ENCODE measurements at places on chromosomes 1 and 21.

DNA sequence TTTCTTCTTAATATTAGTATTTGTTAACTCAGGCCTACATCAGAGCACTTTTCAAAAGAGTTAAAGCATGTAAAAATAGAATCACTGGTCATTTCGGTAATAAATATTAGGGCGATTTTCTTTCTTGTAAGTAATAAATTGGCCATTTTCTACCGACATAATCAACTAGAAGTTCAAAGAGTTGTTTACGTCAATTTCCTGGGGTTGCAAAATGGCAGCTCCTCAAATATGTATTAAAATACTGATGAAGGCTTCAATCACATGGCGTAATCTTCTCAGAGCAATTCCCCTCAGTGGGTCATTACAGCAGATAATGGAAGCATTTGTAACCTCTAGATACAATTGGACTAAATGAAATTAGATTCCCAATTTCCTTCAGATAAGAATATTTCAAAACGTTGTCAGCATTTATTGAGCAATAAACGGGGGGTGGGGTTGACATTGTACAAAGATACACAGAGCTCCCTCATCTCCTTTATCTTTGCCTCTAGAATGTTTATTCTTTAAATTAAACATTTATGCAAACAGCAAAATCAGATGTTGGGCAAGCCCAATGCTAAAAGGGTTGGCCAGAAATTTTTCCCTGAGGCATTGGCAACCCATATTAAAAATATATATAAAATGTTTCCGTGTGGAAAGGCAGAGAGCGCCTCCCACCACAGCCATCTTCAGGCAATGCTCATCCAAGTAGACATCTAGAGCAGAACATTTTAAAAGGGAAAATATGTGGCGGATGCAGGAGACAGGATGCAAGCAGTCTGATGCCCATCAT lies 240.6 kb downstream of the NCAM2 start:
- DNase-seq: no peak

DNA sequence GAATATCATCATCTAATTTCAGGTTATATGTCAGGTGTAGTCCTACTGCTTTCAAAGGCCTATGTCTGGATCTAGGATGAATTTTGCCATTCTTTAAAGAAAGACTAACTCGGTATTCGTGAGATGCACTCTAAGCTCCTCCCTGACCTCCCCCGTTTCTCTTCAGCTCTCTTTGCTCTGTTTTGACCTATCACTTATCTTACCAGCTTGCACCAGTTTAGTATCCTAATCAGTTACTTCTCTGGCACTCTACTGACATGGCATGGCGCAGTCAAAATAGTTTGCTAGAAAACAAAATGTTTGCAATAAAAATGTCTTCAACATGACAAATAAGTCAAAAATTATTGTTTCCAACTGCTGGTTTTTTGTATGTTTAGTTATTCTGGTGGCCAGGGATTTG lies 8.4 kb upstream of the SLC16A1 start:
- DNase-seq: no peak

DNA sequence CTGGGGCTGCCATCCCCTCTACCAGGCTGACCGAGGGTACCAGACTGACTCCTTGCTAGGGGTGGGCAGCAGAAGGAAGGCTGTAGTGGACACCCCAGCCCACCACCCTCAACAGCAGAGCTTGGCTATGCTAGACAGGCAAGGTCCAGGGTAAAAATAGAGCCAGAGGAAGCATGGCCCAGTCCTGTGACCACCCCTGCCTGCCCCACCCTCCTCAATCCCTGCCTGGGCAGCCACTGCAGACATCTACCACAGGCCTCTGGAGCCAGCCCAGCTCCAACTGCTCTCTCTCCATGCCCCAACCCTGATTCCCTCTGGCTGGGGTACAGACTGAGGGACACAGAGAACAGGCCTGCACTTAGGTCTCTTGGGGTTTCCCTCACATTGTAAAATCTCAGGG lies 1.7 kb downstream of the S100A1 start:
- no peak for DNase-seq

DNA sequence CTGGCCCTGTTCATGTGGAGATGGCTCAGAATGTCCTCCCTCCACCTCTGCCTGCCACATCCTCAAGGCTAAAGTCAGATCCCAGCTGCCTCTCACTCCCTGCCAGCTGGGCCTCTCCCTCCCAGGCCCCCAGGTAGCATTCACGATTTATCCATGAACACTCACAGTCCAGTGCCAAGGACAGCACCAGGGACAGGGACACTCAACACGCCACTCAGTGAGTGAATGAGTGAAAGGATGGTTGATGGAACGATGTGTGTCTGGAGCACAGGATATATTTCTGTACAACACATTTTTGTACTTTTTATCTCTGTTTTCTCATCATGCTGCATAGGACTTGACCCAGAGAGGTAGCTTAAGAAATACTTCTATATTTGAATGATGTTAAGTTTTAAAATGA lies 10.1 kb downstream of the CYP4A11 start:
- no peak for DNase-seq

DNA sequence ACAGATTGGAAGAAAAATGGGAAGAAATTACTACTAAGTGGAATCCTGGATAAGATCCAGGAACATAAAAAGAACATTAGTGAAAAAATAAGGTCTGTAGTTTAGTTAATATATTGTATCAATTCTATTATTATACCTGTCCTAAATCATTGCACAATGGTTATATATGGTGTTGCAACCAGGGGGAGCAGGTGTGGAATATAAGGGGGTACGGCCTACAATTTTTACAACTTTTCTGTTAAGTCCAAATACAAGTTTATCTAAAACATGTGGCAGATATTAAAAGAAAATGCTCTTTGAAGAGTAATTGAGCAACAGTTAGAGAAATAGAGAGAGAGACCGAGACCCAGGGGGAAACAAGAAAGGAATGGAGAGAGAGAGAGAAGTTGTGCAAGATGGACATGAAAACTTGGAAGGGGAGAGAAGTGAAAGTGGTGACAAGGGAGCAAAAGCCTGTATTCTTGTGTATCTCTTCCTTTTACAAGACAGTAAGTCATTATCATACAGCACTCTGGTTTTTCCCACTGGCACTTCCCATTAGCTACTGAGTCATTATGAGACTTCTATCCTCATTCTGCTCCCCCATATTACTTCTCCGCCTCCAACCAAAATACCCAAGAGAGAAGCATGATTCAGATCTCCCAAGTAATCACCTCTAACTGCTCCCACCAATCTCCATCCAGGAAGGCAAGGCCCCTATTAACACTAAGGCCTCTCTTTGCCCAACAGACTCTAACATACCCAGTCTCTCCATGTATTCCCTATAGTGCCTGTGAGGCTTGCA lies 22.3 kb upstream of the TRAF3IP3 start:
- no peak for DNase-seq

DNA sequence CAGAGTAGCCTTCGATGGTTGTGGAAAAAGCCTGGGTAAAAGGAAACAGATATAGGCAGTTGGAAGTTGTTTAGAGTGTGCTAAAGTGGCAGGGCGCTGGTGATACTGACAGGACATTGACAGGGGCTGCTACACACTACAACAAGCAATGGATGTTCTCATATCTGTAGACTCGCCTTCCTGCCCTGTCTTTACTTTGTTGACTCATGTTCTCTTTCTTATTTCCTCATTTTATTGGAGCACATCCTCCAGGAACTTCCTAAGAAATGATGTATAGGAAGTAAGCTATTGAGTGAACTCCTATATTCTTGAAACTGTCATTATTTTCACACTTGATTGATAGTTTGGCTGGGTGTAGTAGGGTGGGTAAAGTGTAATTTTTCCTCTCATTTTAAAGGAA lies 51.0 kb downstream of the C4BPA start:
- no peak for DNase-seq

GRCh38 chr1:237199026-237199425 lies 157.0 kb downstream of the RYR2 start:
- DNase-seq: no peak

- DNase-seq: no peak
Observed at GRCh38 chr1:176694713-176695112, 231.7 kb downstream of the PAPPA2 start.

DNA sequence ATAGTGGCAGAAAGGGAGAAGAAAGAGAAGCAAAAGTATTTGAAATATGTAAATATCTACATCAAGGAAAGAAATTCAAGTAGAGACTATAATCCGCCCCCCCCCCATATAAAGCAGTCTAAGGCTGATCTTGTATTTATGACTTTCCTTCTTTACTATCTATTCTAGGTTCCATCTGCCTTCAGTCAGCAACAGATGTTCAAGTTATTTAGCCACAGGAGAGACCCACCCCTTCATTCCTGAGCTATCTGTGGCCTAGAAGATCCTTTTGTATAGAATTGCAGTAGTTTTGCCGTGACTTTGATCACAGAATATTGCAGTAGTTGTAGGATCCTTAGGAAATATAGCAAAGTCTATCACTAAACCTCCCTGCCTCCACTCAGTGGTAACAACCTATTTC lies 10.7 kb upstream of the BSDC1 start:
- no peak for DNase-seq

GRCh38 chr1:157829210-157829609 lies 9.3 kb upstream of the FCRL1 start:
- no peak for DNase-seq

- no peak for DNase-seq
Observed at GRCh38 chr1:242002072-242002471, 3.2 kb upstream of the MAP1LC3C start.

DNA sequence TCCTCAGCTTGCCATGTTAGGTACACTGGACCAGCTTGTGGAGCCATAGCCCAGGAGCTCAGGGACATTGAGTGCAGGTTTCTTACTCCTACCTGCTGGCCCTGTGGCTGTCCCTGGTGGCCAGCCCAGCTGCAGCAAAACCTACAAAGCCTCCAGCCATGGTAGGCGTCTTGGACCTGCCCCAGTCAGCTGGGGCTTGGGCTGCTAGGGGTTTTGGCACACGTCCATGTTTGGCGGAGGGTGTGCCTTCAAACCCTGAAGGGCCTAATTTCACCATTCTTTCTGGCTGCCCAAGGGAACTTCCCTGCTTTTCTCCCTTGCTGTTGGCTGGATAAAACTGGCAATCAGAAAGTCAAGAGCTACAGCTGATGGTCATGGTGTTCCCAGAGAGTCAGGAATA lies 25.4 kb downstream of the HMGCS2 start:
- DNase-seq: no peak

DNA sequence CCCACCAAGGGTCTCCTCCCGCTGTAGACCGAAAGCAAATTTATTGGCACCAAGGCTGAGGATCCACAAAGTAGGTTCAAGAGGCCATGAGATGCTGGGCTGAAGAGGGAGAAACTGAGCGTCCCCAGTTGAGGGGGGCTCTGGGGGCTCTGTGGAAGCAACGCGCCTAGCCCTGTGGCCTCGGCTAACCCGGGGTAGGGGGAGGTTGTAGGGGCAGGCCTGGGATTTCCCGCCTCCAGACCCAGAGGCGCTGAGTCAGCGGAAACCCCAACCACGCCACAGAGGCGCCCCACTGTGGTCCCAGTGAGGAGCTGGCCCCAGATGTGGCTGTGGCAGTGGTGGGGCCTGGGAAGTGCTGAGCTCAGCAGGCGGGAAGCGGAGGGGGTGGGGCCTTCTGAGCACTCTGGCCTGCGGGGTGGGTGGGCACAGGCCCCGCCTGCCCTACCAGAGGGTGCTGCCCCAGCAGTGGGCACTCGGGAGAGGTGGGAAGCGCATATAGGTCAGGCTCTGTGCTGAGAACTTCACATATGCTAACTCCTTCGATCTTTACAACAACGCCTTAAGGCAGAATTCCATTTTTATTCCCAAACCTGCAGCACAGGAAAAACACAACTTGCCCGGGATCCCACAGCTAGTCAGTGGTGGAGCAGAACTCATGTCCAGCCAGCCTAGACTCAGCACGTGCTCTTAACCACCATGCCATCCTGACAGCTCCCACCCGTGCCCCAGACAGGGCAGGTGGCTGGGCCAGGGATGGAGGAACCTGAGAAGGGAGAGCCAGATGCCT lies 1.5 kb upstream of the COL16A1 start:
- DNase-seq: no peak

GRCh38 chr1:95021119-95021518 lies 51.6 kb downstream of the ALG14 start:
- DNase-seq: no peak

DNA sequence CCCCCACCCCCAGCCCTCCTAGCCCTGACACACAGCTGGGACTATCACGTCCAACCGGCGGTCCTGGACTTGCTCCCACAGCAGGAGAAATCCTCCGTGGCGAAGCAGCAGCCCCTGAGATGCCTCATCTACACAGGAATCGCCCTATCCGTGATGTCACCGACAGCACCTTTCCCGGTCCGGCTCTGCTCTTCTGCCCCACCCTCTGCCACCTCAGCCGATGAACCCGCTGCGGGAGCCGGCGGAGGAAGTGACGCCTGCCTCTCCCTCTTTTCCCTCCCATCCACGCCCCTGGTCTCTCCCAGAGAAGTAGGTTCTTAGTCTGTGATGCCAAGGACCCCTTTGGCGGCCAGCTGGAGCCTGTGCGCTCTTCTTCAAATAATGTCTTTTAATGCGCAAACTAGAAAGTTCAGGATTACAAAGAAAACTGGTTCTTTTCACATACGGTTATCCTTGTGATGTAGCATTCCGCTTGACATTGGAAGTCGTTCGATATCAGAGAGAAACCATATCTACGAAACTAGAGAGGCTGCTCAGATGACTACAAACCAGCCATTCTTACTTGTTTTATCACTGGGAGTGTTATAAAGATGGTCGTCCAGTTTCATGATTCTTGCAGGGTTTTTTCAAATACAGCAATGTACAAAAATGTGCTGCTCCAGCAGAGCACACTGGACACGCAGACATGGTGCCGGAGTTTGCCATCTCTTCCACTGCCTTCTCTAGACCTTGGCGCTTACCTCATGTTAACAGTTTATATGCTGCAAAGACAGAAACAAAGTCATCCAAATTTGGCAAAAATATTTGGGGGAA lies 120.3 kb downstream of the PPIAL4G start:
- DNase-seq: no peak
